ENCODE measurements at places on chromosomes 1 and 21.
A peak's percentile ranks its signal among the peaks of the same experiment; 100 is the strongest.

- DNase-seq: no peak
Observed at GRCh38 chr1:58704616-58705021, 4.8 kb upstream of the MYSM1 start.

DNA sequence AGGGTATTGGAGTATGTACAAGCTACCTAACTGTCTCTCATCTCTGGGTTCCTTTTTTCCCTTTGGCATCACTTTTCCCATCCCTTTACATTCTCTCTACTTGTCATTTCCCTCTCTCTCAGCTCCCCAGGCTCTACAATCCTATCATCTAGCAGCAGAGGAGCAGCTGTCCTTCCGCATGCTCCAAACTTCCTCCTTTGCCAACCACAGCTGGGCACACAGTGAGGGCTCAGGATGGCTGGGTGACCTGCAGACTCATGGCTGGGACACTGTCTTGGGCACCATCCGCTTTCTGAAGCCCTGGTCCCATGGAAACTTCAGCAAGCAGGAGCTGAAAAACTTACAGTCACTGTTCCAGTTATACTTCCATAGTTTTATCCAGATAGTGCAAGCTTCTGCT, 561 bp downstream of the CD1E start:
- no peak for DNase-seq

GRCh38 chr1:160708801-160709200, 2.8 kb downstream of the CD48 start:
- DNase-seq: no peak

GRCh38 chr1:64403331-64403730, 66.6 kb upstream of the CACHD1 start:
- DNase-seq: no peak

GRCh38 chr1:66298464-66298863, 235.5 kb upstream of the SGIP1 start:
- DNase-seq: no peak

DNA sequence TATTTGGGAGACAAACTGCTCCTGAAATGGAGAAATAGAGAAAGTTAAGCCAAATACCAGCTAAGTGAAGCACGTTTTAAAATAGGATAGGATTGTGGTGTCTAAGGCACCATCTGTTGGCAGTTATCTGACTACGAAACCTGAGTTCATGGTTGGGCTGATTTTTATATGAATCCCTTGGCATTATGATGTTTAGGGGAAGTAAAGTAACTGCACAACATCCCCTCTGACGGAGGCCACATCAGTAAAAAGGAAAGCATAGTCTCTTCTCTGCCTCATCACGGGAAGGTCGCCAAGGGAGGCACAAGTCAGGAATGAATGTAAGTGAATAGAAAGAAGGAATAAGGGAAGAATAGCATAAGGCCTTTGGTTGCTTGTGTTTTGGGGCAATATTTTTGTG, 128.0 kb downstream of the PRRX1 start:
- no peak for DNase-seq

GRCh38 chr1:112393631-112393974, 2.4 kb upstream of the CTTNBP2NL start:
- DNase-seq: no peak

GRCh38 chr1:225865514-225865913, 16.7 kb downstream of the TMEM63A start:
- DNase-seq: no peak

DNA sequence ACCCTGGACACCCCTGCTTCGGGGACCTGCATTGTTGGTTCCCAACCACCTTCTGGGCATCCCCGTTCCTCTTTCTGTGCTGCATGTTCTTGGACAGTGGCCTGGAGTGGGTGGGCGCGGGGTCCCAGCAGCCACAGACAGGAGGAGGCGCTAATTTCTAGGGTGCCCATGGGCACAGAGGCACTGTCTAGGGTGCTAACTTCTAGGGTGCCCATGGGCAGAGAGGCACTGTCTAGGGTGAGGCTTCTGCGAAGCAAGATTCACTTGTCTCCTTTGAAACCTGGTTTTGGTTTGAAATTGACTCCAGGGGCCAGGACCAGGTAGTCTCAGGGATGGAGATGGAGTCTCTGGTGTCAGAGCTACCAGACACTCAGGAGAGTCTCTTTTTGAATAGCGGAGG, 815 bp upstream of the MEGF6 start:
- no peak for DNase-seq

DNA sequence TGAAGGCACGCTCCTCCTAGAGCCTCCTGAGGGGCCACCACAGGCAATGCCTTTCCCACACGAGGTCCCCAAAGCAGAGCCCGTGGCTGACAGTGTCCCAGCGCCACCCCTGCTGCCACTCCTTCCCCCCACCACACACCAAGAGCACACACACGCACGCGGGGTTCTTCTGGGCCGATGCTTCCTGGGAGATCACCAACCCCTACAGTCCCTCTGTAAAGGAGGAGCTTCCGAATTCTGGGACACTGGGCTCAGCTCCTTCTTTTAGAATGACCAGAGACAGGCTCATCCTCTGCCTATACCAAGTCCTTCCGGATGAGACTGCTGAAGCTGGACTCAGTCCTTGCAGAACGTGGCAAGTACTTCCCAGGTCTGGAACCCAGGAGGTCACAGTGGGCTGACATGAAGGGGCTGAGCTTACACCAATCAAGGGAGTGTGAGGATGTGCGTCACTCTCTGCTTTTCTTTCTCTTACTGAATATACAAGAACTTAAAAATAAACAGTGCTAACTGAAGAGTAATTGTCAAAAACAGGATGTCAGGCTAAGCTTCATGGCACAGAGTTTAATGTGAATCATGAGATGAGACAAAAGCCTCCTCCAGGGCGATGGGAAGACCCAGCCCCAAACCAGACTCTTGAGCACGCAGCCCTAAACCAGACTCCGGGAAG, 12.7 kb downstream of the SSU72 start:
- DNase-seq: no peak

DNA sequence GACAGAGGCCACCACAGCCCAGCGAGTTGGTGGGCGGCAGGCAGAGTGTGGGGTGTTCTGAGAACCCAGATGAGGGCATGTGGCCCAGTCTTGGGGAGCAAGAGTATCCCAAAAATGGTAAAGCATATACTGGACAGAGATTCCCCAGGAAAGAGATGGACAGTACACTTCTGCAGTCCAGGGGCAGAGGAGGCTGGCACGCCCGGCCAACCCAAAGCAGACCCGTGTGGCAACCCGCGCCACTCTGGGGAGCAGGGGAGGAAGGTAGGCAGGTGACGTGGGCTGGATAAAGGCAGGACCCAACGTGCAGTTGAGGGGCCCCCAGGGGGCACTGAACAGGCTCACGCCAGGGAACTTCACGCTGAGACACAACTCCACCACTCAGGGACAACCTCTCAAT, 46.4 kb upstream of the RIPK4 start:
- DNase-seq: no peak

GRCh38 chr1:64906447-64906846, 59.9 kb downstream of the JAK1 start:
- no peak for DNase-seq

- DNase-seq: peak; percentile 5
Observed at GRCh38 chr1:109655615-109656519, at the start of gene GSTM4. Gene GSTM4 (plus strand): TSS chr1:109656099. CDS start chr1:109656390, 291 bp downstream.

GRCh38 chr1:231210126-231210525, 30.9 kb upstream of the GNPAT start:
- no peak for DNase-seq

- DNase-seq: no peak
Observed at GRCh38 chr1:157697781-157698569, 2.6 kb downstream of the FCRL3 start.

- no peak for DNase-seq
Observed at GRCh38 chr1:28341591-28341990, 12.8 kb downstream of the MED18 start.

DNA sequence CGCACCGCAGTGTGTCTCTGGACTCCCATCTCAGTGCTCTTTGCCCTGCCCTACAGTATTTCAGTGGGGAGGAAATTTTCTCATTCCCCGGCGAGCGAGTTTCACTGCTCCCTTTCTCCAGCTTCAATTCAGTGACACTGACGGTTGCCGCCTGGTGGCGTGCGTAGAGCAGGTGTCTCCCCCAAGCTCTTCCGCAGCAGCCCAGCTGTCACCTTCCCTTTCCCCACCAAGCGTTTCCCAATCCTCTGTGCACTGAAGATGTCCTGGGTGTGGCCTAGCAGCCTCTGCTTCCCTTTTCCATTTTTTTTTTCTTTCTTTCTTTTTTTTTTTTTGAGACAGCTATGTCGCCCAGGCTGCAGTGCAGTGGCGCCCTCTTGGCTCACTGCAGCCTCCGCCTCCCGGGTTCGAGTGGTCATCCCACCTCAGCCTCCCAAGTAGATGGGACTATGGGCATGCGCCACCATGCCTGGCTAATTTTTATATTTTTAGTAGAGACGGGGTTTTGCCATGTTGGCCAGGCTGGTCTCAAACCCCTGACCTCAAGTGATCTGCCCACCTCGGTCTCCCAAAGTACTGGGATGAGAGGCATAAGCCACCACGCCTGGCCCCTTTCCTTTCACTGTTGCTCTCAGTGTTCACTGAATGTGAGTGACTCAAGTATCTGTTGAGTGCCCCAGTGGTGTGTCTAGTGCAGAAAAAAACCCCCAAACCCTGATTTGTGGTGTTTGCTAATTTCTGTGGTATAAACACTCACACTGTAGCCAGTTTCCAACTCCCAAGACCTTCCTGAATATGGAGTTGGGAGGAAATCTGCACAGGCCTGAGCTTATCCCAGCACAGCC, 30.1 kb downstream of the TNFRSF1B start:
- DNase-seq: no peak

GRCh38 chr1:55204997-55205396, 10.2 kb downstream of the USP24 start:
- no peak for DNase-seq

DNA sequence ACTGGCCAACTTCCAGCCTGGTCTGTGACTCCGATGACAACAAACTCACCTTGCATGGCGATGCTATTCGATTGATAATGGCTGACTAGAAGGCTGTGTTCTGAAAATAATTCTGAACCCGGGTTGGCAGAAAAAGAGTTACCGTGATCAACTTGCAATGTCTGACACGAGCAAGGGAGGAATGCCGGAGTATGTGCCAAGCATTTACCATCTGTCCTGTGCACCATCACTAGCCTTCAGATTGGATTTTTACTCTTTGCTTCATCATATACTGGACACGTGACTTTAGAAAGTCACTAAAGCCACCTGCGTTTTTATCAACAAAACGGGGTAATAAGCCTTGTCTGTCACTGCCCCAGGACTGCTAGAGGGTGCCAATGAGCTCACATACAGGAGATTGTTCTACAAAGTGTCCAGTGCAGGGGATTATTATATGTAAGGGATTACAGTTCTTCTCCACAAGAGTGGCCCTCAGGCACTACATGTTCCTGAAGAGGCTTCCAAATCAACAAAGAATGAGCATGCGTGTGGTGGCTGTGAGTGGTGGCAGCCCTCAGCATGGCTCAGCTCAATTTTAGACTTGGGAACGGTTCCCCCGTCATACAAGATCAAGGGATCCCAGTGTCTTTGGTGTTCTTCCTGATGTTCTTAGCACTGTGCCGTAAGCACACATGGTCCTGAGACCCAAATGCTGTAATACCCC, 35.8 kb downstream of the SSBP3 start:
- no peak for DNase-seq

DNA sequence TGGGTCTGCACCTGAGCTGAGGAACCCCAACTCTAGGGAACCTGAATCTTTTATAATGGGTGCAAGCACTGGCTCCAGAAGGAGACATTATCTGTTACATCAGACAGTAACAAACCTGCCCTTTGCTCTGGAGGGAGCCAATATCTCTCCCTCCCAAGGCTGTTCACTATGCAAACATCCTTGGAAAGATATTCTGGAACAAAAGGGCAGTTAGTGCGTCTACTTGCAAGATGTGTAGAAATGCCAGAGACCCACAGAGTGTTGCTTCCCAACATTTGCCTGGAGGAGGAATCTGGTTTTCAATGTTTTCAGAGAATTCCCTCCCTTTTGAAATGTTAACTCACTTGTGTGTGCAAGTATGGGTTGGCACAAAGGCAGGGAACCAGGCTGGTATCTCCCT, 31.9 kb downstream of the UMODL1 start:
- DNase-seq: no peak

GRCh38 chr1:13749543-13750341, 49.8 kb downstream of the PRDM2 start:
- no peak for DNase-seq

- DNase-seq: no peak
Observed at GRCh38 chr1:75861831-75862230, 65.1 kb downstream of the MSH4 start.

GRCh38 chr21:38282921-38283320, 26.1 kb downstream of the KCNJ15 start:
- DNase-seq: no peak

Measured in activated CD8-positive, alpha-beta memory T cell treated with anti-CD3 and anti-CD28 coated beads for 1 hour (primary cell).